ENCODE measurements at places on chromosomes 2 and 18.

DNA sequence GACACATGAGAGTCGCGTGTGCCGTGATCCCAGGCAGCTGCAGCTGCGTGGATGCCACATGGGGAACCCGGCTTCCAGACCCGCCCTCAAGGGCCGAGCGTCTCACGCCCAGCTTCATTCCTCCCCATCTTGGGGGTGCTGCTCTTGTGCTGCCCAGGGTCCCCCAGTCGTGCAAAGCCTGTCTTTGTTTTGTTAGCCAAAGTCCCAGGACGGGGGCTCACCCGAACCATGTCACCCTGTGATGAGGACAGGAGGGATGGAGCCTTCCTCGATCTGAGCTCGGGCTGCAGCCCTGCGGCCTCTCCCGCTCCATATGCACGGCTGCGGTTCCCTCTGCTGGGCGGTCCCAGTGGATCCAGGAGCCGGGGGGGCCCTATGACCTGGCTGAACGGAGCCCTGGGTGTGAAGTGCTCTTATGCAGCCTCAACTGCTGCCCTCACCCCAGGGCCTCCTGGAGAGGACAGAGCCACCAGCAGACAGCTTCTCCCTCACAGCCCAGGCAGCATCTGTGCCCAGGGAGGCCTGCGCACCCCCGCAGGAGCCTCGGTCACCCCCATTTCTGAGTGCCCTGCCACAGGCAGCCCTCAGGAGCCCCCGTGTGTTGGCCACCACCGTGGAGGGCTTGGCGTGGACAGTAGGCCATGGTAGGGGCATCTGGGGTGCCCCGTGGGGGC, 99.0 kb upstream of the CTDP1 start:
- no peak for DNase-seq

DNA sequence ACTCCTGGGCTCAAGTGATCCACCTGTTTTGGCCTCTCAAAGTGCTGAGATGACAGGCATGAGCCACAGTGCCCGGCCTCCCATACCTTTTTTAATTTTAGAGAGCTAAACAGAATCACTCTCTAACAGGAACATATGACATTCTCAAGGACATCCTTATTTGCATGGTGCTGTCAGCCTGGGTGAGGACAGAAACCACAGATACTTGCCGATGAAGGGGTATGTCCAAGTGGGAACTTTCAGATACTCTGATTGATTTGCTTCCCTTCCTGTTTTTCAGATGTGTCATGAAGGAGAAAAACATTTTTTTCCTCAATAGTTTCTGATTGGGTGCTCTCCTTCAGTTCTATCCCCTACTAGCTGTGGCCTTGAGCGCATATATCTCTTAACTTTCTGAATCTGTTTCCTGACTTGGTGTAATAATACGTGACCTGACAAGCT, 49.6 kb downstream of the MYO3B start:
- DNase-seq: no peak

- no peak for DNase-seq
Measured at GRCh38 chr2:237547841-237548416, 18.4 kb upstream of the PRLH start.

GRCh38 chr2:176446718-176447414, 177.6 kb downstream of the MTX2 start:
- DNase-seq: no peak

DNA sequence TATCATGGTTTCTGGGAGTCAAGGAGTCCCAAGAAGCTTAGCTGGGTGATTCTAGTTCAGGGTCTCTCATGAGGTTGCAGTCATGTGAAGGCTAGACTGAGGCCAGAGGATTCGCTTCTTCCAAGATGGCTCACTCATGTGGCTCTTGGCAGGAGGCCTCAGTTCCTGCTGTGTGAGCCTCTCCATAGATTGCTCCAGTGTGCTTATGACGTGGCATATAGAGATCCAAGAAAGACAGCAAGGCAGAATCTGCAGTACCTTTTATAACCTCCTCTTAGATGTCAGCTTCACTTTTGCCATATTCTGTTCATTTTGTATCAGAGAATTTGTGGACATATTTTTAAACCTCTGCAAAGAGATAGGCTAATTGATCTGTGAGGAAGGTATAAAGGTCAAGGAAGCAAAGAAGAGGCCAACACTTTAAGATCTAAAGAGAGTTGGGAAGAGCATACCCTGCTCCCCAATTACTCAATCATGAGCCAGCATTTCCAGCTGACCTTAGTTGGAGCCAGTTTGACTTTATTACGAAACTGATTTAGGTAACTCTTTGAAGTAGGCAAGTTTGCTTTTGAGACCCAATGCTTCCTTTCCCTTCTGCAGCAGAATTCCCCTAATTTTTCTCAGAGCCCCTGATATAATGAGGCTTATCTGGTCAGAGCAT, 134.7 kb downstream of the EML6 start:
- no peak for DNase-seq

DNA sequence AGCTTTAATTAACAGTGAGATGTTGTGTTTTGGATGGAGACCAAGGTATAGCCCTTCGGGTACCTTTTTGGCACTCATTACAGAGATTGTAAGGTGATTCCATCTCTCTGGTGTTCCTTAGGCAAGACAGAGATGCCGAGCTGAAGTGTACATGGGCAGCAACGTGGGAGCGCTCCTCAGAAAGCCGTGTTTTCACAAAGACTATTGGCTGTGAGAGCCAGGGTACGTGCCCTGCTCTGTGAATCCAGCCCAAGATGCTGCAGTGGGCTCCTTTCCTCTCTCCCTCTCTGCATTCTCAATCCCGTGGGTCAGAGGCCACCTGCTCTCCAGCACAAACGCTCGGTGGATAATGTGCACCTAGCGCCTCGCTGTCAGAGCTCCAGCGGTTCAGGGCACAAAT, 203.0 kb upstream of the EPHA4 start:
- no peak for DNase-seq

- no peak for DNase-seq
Measured at GRCh38 chr18:48274301-48274700, 134.9 kb downstream of the ZBTB7C start.

DNA sequence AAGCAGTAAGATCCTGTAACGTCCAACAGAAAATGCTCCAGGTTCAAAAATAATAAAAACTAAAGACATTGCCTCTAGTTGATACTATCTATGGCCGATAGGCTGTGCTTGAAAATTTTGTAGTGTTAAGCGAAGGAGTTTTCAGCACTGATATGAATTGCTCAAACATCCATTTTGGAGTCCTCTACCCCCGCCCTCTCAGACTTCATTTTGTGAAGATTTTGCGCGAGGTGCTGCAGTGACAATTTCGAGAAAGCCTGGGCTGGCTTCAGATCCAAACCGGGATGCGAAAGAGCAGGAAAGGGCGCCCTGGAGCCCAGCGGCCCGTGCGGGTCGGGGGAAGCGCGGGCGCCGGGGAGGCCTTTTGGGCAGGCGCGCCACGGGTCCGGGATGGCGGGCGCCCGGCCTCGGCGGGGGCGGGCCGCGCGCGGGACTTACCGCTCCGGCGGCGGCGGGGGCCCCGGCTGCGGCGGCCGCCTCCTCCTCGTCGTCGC, 1.8 kb downstream of the SP3 start:
- DNase-seq: no peak

DNA sequence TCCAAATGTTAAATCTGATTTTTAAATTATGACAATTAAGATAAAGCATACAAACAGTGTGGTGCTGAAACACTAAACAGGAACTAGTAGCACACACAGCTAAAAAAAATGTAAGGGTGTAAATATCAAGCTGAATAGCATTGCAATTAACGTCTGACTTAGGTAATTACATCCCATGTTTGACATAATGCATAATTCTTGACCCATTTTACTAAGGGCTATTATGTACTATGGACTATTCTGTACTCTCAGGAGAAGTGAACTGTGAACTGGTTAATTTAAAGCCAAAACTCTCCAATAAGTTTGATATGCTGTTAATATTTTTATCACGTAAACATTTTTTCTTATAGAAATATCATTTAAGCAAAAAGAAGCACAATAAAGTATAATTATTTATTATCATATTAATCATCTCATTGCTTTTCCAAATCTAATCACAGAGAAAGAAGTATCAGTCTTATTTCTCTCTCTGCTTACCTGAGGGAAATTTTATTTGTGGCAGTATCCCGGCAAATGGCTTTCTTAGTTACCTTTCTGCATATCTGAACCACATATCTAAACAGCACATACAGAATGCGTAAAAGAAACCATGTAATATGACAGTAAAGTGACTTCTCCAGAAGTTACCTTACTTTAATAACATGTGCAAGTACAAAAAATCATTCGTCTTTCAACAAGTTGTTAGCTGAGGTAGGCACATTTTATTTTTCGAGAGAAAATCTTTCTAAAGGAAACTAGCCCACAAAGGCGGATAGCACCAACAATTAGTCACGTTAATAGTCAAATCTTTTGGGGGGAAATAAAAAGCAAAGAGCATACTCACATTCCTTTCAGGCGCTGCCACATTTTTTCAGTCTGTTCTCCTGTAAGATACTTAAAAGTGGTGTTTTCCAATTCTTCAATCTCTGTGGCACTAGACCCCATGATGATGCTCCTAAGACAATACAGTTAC, 94.9 kb upstream of the PDE1A start:
- no peak for DNase-seq

DNA sequence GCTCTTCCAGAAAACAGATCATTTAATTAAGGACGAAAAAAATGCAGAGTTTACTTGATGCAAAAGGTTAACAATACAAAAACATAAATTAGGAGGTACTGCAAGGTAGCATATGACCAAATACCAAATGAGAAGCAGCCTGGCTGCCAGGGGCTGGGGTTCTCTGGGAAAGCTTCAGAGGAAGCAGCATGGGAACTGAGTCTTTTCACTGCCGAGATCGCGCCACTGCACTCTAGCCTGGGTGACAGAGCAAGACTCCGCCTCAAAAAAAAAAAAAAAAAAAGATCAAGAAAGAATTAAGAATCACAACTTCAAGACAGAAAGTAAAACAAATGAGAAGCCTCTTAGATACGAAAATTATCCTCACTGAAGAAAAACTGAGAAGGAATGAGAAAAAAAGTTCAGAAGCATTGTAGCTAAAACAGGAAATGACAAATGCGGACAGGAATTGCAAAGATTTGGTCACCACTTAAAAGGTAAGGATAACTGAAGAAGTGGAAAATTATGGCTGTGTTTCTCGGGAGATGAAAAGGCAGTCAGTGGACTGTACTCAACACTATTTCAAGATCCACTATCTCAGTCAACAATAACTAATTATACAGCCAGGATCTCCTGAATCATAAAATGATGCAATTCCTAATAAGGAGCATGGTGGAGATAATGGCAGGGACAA, 4.3 kb downstream of the SEPTIN10 start:
- DNase-seq: no peak

- no peak for DNase-seq
Measured at GRCh38 chr2:27728081-27728858, 43.2 kb upstream of the MRPL33 start.

- DNase-seq: no peak
Measured at GRCh38 chr2:65067806-65068553, 11.8 kb downstream of the CEP68 start.

GRCh38 chr18:13216092-13216582, 2.4 kb upstream of the LDLRAD4 start:
- DNase-seq: peak; percentile 39

GRCh38 chr2:59398081-59398480, 1155.4 kb downstream of the BCL11A start:
- DNase-seq: no peak

DNA sequence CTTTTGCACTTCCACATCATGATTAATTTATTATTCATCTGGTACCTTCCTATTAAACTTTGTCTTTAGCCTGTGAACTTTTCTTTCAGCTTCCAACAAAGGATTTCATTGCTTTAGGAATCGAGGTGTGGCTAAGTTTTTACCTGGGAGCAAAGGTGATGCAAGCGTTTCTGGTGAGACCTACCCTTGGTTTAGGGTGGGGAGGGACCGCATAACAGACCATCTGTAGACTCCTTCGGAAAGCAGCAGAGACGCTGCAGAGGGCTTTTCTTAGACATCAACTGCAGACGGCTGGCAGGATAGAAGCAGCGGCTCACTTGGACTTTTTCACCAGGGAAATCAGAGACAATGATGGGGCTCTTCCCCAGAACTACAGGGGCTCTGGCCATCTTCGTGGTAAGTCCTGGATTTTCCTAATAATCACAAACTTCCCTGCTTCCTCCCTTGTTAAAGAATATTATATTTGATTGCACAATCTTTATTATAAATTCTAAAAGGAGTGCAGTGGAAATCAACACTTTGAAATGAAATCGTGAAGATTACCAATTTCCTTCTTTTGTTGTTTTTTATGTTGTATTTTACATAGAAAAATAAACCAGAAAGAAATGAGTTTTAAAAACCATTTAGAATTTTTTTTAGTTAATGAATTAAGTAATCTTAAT, at the start of gene DSG3:
Gene DSG3 (plus strand): TSS at position 212 of the 662 bp plus-strand sequence. CDS start 137 bp downstream, at position 349.
- no peak for DNase-seq

DNA sequence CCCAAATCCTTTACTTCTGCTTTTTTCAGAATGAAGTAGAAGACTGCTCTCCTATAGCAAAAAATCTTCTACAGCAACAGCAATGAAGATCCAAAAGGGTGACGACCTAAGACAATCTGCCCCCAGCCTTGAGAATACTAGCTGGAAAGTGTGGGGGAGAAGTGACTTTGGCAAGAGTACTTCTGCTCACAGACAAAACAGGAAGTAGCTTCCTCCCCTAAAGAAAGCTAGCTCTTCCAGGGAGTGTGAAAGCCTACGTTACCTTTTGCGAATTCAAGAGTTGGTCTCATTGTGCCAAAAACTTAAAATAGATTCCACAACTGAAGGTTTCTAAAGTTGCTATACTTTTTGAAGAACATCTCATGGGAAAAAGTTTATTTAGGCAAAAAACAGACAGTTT, 1069.2 kb upstream of the CHAC2 start:
- no peak for DNase-seq

GRCh38 chr18:8499810-8500675, 109.2 kb upstream of the RAB12 start:
- DNase-seq: no peak

DNA sequence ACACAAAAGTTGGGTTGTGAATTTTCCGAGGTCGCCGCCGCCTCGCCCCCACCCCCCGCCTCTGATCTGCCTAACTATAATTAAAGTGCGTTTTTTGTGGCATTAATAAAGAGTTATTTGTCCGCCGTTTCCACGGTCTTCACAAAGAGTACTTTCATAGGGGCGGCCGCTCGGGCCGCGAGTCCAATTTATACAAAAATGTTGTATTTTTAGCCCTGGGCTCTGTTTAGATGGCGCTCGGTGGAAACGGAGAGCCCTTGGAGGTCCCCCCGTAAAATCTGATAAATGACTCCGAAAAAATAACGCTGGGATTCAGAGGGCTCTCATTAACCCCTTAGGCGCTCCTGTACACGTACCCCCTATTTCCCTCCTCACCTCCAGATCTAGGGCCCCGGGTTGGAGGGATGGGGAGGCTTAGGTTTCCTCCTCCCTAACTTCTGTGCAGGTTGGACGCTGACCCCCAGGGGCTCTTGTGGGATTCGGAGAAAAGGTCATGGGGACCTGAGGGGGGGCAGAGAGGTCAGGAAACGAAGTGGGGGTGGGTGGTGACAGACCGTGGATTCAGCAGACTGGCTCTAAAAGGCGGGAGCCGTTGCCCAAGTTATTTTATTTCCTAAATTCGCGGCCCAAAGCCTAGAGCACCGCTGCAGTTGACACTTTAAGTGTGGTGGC, 1.9 kb downstream of the CYP26B1 start:
- DNase-seq: no peak

- no peak for DNase-seq
Measured at GRCh38 chr2:241376808-241377207, 20.7 kb downstream of the FARP2 start.
